ENCODE measurements at places on chromosomes 12 and 14.
A peak's percentile ranks its signal among the peaks of the same experiment; 100 is the strongest.

- DNase-seq, result no peak
These were observed 53.3 kb downstream of the STAB2 start for GRCh38 chr12:103640410-103640809.

DNA sequence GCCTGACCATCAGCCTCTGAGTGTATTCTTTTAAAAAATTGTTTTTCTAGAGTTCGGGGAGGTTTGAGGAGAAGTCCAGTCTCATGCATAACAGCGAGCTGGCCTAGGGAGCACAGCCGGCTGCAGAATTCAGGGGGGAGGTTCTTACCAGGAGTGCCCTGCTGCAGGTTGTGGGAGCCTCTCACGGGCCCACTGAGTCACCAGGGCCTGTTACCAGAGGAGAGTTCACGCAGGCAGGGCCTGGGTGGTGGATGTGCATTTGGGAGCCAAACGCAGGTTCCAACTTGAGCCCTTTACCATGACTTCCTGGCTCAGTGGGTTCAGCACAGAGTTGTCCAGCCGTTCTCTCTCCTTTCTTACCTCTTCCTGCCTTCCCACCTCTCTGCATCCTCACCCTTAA lies 14.4 kb downstream of the CD9 start:
- no peak for DNase-seq

- DNase-seq, result no peak
These were observed 449.3 kb downstream of the FOXG1 start for GRCh38 chr14:29215853-29216252.

DNA sequence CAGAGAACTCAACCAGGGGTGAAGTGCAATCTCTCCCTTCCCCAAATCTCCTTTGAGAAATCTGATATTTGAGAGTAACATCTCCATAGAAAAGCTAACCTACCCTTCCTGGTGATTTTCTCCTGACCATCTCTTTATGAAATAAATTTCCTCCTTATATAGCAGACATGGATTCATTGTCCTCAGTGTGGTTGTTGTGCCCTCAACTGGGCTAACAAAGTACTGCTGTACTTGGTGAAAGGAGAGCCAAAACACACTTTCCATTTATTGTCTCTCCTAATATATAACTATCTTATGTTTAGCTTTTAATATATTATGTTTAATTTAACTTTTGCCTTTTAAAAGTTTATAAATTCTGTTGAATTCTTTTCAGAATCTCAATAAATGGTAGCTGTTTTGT lies 65.1 kb upstream of the SLCO1B1 start:
- DNase-seq, result peak; percentile 11

DNA sequence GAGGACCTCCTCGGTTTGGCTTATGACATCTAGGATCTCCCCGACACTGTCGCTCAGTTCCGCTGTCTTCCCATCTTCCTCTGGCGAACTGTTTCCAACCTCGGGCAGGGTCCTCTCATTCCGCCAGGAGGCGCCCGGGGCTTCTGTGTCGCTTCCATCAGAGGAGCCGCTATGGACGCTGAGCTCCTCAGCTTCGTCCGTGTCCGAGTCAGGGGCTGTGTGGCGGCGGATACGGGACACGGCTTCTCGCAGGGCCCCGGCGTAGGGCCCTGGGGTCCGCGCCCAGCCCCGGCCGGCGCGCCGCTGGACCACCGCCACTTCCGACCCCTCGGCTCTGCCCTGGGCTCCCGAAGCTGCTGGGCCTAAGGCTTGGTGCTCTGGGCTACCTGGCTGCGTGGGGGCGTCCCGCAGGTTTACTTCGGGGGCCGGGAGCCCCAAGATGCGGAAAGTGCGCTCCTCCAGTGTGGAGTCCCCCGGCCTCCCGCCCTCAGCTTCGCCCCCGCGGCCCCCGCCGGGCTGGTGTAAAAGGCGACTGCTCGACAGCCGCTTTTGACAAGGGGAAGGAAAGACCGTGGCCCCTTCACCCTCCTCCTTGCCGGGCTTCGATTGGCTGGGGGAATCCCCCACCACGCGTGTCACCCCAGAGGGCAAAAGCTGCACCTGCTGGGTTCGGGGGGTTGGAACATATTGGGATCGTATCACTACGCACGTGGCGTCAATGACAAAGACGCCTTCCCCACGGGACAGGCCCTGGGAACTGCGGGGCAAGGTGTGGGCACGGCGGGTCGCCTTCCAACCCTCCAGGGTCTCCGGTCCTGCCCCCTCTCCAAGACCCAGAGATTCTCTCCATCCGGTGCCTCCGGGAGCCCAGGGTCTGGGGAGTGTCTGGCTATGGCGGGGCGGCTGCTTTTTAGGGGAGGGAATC lies 2.1 kb downstream of the DDN start:
- no peak for DNase-seq

GRCh38 chr14:69673104-69673503 lies 61.7 kb downstream of the SUSD6 start:
- DNase-seq, result no peak

- no peak for DNase-seq
These were observed 29.2 kb upstream of the SPTLC2 start for GRCh38 chr14:77645520-77646230.

- no peak for DNase-seq
These were observed 26.5 kb upstream of the RIC8B start for GRCh38 chr12:106747973-106748436.

DNA sequence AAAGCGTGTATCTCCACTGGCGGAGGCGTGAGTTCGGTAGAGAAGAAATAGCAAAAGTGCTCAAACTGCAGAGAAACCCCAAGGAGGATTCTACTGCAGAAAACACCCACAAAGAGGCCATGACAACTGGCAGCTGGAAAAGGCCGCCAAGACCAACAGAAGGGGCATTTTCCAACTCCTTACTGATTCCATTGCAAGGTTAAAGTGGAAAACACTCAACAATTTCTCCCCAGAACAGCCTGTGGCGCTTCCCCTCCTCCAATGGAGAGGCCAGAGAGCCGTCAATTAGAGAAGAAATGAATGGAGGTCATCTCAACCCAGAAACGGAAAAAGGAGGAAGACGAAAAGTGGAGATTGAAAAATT lies 618 bp upstream of the ANKRD52 start:
- no peak for DNase-seq
